ENCODE measurements at places on chromosomes 12 and 14. TPM values are rescaled to one million over a fixed set of nuclear protein-coding genes. Genes with fewer than 3 reads are reported as not detected.

The SIX4 gene
- 4.1 TPM for total RNA-seq

The BICDL1 gene
- 9.8 TPM for total RNA-seq

The CLEC4E gene
- total RNA-seq = not detected

The ACOT6 gene
- not detected for total RNA-seq

The CD163 gene
- total RNA-seq = 165 TPM

The ZDHHC22 gene
- not detected for total RNA-seq

The EFS gene
- 6.3 TPM for total RNA-seq

The ANKRD33 gene
- not detected for total RNA-seq

The C14orf39 gene
- not detected for total RNA-seq

The CCDC197 gene
- not detected for total RNA-seq

The RND1 gene
- 0.70 TPM for total RNA-seq

The HOXC12 gene
- not detected for total RNA-seq

The RHOJ gene
- total RNA-seq = 5.9 TPM

The OR4K15 gene
- not detected for total RNA-seq

The PRKAB1 gene
- 10.9 TPM for total RNA-seq

The LGR5 gene
- 0.31 TPM for total RNA-seq

The WIF1 gene
- not detected for total RNA-seq

- DNase-seq = no peak
Measured at GRCh38 chr14:30115756-30116155, 188.1 kb upstream of the PRKD1 start.

DNA sequence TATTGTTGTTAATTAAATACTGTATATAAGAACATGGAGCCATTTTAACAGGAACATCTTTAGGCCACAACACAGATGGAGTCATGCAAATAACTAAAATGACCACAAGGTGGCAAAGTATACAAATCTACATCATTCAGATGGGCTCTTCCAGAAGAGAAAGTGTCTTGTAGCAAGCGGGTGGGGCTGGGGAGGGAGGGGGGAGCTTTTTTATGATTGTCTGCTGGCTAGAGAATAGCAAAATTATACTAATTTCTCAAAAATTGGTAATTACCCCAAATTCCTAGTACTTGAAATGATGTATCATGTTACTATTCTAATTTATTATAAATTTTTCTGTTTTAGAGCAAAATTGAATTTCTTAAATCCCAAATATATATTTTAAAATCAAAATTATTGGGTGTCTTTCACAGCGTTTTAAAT is 378.7 kb downstream of the PRKD1 start:
- DNase-seq = no peak

- DNase-seq = no peak
Measured at GRCh38 chr14:23650506-23650905, 14.3 kb downstream of the DHRS2 start.

DNA sequence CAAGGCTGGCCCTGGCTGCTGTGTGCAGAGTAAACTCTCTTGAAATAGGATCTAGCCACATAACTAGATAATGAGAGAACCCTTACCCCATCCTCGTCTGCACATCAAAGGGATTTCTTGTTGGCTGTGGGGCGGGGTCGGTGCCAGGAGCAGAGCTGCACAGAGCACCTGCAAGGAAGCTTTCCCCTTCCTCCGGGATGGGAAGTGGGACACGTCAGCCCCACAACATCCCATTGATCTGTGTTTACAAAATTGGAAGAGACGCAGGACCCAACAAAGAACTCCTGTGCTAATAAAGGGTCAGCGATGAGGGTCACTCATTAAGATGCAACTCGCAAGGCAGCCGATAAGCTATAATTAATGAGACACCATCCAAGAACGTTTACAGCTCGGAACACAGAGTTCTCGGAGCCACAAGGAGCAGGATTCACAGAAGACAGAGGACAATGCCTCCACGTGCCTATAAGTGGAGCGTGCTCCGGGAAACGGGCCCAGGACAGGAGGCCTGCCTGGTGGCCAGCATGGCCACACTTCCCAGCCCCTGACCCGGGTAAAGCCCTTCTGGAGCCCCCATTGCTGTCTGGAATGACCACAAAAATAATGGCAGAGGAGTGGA is 171.5 kb downstream of the SLC15A4 start:
- DNase-seq = no peak

- DNase-seq = no peak
Measured at GRCh38 chr14:100582496-100583165, 4.6 kb downstream of the BEGAIN start.

GRCh38 chr12:16668198-16668597 is 62.2 kb upstream of the LMO3 start:
- no peak for DNase-seq

- no peak for DNase-seq
Measured at GRCh38 chr12:66351301-66351700, 49.0 kb downstream of the HELB start.

- no peak for DNase-seq
Measured at GRCh38 chr12:70686299-70686698, 49.1 kb upstream of the PTPRB start.

DNA sequence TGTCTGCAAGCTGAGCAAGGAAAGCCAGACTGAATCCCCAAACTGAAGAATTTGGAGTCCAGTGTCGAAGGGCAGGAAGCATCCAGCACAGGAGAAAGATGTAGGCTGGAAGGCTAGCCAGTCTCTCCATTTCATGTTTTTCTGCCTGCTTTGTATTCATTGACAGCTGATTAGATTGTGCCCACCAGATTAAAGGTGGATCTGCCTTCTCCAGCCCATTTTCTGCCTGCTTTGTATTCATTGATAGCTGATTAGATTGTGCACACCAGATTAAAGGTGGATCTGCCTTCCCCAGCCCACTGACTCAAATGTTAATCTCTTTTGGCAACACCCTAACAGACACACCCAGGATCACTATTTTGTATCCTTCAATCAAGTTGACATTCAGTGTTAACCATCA is 85.3 kb downstream of the PLBD1 start:
- no peak for DNase-seq

- DNase-seq = no peak
Measured at GRCh38 chr14:103552846-103553210, 9.6 kb downstream of the BAG5 start.

GRCh38 chr12:5078423-5078822 is 34.7 kb downstream of the KCNA5 start:
- DNase-seq = peak; percentile 72

DNA sequence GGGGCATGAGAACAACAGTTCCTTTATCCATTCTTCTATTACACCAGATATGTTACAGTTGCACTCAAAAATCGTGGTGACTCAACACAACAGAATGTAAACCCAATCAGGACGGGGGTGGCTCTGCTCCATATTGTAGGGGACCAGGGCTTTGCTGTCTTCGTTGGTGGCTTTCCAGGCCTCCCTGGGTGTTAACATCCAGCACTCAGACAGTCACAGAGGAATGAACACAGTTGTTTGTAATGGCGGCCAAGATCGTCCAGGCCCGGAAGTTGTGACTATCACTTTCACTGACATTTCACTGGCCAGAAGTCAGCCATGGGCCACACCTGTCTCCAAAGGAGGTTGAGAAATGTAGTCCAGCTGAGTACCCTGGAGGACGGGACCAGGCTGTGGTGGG is 204.1 kb downstream of the CACNA1C start:
- DNase-seq = no peak

DNA sequence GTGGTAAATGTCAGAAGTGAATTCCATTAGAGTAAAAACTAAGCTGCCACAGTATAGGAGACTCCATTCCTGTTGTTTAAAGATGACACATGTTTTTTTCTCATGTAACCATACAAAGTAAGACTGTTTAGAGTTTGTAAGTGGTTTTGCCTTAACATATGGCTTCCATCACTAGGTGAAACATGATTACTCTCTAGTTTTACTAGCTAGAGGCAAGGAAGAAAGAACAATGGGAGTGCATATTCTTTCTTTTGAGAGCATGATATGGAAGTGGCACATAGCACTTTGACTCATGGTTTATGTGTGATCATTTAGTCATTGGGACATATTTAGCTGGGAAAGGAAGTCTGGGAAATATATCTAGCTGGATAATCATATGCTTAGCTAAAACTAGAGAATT is 7.7 kb downstream of the ATF7IP start:
- DNase-seq = no peak

DNA sequence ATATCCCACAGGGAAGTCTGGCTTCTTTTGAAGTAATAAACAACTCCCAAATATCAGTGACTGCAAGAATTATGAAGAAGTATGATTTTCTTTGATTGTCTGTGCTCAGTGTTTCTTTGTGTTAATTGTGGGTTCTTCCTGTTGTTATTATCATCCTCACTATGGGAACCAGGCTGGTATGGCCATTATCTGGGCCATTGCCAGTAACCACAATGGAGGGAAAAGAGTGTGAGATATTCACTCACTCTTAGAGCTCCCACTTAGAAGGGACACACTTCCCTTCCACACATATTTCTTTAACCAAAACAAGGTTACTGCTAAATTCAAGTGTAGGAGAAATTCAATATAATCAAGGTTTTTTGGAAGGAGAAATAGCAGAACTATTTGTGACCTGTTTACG is 503.7 kb downstream of the SLC6A15 start:
- DNase-seq = no peak

DNA sequence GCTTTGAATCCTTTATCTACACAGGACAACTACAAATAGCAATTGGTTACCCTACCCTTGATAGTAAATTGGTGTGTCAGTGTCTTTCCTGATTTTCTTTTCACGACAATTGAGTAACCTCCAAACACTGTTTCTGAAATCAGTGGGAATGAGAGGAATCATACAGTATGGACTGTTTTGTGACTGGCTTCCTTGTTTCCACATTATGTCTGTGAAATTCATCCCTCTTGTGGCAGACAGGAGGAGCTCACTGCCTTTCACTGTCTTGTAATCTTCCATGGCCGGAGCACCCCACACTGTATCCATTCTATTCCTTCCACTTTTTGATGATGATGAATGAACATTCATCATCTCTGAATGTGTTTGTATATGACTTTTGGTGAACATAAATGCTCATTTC is 164.0 kb upstream of the PZP start:
- no peak for DNase-seq

DNA sequence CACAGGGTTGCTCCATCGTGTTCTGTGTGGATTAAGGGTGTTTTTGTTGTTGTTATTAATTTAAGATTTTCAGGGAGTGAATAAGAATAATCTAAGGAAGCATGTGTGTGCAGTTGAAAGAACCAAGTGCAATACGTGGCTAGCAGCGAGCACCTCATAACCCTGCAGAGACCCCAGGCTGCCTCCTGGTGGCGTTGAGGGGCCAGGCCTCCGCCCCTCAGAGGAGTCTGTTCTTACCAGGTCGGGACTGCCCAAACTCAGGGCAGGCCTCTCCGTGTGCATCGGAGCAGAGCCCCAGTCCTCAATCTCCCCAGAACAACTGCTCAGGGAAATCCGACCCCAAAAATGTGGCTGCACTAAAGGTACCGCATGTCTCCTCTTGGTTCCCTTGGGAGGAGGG is 36.8 kb downstream of the IL31 start:
- DNase-seq = no peak

- DNase-seq = no peak
Measured at GRCh38 chr12:62351326-62351725, 91.1 kb downstream of the USP15 start.

DNA sequence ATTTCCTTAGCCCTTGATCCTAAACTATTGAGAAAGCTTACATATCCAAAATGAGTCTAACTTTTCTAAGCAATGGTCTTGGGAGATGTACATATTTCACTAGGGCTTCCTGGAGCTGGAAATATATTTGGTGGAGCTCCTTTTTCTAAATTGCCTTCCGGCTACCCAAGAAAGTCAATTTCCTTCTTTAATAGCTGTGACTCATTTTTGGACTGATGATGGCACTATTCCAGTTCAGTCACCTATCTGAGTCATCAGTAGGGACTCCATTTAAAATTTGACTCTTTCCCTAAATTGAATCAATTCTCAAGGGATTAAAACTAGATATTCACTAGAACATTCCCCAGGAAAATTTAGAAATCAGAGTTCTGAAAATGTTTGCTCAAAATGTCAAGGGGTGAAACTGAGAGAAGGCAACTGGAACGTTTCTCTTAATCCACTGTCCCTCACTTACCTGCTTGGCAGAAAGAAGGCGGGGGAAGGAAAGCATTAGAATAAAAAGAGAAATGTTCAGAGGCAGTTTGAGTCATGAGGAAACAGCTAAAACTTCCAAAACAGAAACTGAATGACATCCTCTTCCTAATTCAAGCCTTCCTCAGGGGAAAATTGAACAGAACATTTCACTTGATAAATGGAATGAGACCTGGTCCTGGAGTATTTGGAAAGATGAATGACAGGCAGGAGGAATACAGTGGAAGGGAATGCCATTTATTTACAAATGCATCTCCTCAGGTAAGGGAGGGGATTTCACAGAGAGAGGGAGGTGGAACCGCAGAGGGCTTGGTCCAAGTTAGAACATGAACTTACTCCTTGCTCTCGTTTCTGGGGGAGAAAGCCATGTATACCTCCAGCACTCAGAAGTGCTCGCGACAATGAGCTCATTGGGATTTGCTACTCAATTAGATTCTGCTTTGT is 91.2 kb downstream of the RGS6 start:
- DNase-seq = no peak

- no peak for DNase-seq
Measured at GRCh38 chr14:29925101-29925722, 2.4 kb downstream of the PRKD1 start.

GRCh38 chr14:29527286-29527685 is 400.4 kb downstream of the PRKD1 start:
- no peak for DNase-seq

DNA sequence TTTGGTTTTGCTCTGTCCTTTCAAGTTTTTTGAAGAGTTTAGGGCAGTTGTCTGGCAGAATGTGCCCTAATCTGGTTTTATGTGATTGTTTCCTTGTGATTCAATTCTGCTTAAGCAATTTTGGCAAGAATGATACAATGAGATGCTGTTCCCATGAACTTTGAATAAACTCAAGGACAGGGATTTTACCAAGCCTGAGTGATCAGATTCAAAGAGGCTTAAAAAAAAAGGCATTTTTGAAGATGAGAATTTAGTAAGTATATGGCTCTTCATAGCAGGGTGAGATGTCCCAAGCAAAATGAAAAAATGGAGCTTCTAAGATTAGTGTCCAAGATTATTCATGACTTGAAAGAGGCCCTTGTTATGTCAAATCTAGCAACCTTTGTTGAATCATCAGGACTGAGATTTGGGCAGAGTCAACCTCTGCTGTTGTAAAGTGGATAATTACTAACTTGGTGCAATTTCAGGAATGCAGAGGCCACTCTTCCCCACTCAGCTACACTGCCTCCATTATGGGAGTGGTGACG is 180.6 kb upstream of the NUDT4 start:
- DNase-seq = no peak

GRCh38 chr12:104480826-104481440 is 24.2 kb downstream of the CHST11 start:
- DNase-seq = no peak

Data from right atrium auricular region (tissue), 2 donors.